ENCODE measurements at places on chromosomes 7 and 10.

- no peak for DNase-seq
These were observed 37.0 kb upstream of the ATRNL1 start for GRCh38 chr10:115056186-115056585.

DNA sequence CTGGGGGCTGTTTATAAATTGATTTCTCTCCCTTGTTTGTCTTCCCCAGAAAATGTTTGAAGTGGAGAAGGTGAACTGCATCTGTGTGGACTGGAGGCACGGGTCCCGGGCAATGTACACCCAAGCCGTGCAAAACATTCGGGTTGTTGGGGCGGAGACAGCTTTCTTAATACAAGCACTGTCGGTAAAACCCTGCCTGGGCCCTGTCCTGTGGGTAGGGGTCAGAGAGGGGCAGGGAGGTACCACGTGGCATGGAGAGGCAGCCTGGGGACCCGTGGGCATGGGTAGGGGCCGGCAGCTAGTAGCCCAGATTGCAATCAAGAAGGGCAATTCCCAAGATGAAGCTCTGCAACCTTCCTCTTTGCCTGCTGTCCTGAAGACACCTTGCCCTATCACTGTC is 6.1 kb downstream of the PNLIPRP2 start:
- no peak for DNase-seq

DNA sequence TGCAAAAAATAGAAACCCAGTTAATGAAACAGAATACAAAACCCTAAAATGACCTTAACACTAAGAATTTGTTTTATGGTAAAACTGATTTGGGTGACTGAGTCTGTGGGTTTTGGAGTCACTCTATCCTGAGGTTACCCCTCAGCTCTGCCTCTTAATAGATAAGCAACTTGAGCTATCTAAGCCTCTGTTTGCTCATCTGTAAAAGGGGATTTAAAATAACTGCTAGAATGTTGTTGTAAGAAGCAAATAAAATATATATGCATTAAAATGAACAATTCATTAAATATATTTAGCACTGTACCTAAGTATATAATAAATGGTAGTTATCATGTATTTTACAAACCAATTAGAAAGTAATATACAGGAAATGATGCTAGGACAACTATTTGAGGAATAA is 115.4 kb downstream of the CABCOCO1 start:
- no peak for DNase-seq

DNA sequence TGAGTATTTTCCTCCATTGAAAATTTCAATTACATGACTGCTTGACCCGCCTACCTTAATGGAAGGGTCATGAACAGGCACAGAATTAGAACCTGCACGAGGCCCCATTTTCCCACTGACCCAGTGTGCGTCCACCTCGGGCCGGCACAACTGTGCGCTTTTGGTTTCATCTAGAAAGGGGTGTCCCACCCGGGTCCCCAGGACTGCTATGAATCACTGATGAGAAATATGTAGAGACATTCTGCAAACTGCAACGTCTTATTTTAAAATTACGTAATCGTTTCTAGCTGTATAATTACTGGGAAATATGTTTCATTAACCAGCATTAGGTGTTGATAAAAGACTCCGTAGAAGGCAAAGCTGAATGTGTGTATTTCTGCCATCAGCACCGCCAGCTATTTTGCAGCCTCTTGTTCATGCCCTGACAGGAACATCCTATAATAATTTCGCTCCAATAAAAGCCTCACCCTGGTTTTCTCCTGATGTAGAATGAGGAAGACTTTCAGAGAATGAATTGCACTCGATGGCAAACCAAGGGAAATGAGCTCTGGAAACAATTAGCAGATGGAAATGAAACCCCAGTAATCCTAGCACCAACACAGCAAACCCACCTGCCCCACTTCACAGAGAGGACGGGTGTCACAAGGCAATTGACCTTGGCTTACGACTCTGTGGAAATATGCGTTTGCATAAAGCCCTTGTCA is 562.1 kb downstream of the DNAJB6 start:
- no peak for DNase-seq

GRCh38 chr7:158373476-158374133 is 214.0 kb downstream of the PTPRN2 start:
- no peak for DNase-seq

- DNase-seq: no peak
These were observed 56.7 kb upstream of the COL13A1 start for GRCh38 chr10:69744971-69745370.

DNA sequence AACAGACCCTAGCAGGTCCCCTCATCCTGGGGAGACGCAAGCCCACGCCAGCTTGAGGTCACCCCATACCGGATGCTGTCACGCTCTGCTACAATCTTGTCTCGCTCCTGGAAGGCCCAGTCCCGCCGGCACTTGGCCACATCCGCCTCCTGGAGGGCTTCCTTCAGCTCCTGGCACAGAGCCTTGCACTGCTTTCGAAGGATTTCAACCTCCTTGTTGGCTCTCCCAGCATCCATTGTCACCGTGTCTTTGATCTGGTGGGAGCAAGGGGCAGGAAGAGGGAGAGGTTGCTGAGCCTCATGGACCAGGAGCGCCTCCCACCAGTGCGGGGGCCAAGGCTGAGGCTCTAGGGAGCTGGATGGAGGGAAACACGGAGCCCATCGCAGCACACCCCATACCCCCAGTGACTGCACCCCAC is 90.9 kb downstream of the DLG5 start:
- DNase-seq: no peak

DNA sequence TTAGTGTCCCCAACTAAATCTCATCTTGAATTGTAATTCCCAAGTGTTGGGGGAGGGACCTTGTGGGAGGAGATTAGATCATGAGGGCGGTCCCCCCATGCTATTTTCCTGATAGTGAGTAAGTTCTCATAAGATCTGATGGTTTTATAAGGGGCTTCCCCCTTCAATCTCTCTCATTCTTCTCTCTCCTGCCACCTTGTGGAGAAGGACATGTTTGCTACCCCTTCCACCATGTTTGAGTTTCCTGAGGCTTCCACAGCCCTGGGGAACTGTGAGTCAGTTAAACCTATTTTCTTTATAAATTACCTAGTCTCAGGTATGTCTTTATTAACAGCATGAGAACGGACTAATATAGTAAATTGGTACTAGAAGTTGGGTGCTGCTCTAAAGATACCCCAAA is 365.6 kb downstream of the ANKRD7 start:
- peak; percentile 11 for DNase-seq

GRCh38 chr7:4641091-4641666 is 40.9 kb upstream of the FOXK1 start:
- DNase-seq: peak; percentile 6

DNA sequence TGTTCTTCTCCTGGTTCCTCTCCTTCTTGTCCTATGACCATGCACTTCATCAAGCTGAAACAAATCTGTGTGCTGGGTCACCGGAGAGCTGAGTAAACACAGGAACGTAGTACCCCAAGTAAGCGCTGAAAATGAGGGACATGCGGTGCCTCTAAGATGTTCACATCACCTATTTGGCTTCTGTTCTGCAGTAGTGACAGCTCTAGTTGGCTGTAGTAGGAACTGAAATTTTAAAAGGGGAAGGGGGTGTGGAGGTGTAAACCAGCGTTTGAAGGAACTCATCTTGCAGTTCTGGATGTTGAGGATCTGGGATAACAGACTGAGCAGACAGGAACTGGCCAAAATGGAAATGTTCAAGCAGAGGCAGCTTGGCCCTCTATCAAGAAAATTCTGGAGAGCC is 85.2 kb downstream of the WNT2 start:
- DNase-seq: no peak

DNA sequence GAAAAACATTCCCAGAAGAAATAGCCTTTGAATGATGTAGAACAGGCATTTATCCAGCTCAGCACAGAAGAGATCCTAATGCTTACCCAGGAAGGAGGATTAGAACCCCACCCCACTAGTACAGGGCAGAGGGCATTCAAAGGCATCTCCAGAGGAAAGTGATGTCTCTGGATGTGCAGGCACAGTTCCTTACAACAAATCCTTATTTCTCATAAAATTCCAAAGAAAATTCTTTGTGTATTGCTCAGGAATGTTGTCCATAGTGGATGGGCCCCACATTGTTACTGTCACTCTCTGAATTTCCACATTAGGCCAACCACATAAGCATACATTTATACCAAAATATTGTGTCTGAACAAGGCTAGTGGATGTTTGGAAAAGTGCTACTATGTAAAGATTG is 243.0 kb downstream of the ADRA2A start:
- no peak for DNase-seq
